ENCODE measurements at places on chromosomes 12 and 14.

DNA sequence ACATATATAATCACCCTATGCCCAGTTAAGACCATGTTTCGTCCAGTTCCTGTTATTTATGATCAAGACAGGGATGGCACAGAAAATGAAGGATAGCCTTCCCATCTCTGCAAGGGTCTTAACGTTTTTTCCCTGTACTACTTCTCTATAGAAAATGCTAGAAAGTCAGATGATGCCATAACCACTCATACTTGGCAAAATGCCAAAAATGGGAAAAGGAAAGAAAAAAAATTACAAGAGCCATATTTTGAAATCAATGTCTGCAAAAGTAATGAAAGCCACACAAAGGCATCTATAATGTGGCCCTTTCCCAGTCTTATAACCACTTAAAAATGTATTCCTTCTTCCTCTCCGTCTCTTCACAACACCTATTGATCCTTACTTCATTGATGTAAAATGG is 1.8 kb upstream of the MYL6B start:
- DNase-seq, result no peak

- no peak for DNase-seq
These were observed 22.3 kb downstream of the CKB start for GRCh38 chr14:103500148-103500990.

DNA sequence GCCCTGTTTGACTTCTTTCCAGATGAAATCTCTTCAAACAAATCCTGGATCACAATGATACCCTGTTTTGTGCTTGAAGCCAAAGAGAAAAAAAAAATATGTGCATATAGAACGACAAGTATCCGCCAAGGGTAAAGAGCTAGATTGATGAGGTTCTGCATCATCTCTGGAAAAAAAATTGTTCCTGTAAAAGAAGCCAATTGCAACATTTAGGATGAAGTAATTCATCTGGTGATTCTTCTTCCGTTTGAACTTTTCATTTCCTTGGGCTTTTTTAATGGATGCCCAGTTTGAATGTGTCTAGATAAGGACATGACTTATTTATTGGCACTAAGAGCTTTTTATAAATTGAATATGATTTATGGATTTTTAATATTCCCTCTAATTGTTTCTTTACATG is 38.1 kb upstream of the NPAS3 start:
- no peak for DNase-seq

- no peak for DNase-seq
These were observed 39.8 kb upstream of the PWP1 start for GRCh38 chr12:107645630-107646333.

Measured in activated naive CD4-positive, alpha-beta T cell treated with anti-CD3 and anti-CD28 coated beads, Interleukin-2, amount 50 U/mL, for 72 hours (primary cell).